ENCODE measurements at places on chromosomes 5 and 9.

DNA sequence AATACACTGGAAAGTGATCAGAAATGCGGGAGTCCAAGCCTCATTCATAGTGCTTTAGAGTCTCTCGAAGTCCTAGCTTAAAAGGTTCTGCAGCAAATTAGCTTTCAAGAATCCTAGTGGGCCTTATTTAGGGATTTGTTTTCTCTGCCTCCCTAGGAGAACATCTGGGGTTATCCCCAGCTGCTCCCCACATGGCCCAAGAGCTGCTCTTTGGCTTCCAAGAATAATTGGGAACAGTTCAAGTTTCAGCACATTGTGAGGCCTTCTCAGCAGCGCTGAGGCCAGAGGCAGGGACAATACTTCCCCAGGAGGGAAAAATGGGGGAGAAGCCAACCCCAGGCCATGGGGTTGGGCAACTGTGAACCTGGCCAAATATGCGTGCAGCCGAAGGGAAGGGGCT lies 108.7 kb downstream of the LIFR start:
- no peak for DNase-seq

DNA sequence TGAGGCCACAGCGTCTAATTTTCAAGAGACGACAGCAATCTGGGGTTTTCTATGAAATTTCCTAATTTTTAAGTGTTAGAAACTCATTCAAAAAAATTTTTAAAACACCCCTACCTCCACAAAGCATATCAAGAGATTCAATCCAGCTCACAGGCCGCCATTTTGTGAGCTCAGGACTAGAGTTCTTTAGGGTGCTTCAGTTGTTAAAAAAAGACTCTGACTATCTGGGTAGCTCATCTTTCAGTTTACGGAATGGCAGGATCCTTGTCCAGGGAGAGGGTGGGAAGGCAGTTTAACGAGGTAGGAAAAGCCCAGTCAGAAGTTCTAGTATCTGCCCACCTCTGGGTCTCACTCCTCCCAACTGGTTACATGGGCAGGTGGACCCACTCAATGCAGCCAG lies 43.1 kb downstream of the CAMK2A start:
- DNase-seq, result no peak

- DNase-seq, result no peak
These were observed 3.5 kb downstream of the RFESD start for GRCh38 chr5:95649842-95650620.

GRCh38 chr9:121299467-121300282 lies 31.7 kb downstream of the GSN start:
- no peak for DNase-seq

DNA sequence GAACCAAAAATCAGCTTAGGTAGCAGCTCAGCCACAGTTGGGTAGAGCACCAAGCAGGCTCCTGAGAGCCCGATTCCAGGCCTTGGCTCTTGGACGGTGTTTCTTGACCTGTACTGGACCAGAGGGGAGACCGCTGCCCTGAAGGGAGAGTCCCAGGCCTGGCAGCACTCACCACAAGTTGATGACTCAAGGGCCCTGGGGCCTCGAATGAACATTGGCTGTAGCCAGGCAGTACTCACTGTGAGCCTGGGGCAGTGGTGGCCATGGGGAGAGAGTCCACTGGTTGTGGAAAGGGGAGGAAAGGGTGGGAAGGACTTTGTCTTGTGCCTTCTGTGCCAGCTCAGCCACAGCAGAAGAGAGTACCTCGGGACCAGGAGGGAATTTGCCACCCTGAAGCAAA lies 166.1 kb downstream of the EDIL3 start:
- DNase-seq, result no peak

DNA sequence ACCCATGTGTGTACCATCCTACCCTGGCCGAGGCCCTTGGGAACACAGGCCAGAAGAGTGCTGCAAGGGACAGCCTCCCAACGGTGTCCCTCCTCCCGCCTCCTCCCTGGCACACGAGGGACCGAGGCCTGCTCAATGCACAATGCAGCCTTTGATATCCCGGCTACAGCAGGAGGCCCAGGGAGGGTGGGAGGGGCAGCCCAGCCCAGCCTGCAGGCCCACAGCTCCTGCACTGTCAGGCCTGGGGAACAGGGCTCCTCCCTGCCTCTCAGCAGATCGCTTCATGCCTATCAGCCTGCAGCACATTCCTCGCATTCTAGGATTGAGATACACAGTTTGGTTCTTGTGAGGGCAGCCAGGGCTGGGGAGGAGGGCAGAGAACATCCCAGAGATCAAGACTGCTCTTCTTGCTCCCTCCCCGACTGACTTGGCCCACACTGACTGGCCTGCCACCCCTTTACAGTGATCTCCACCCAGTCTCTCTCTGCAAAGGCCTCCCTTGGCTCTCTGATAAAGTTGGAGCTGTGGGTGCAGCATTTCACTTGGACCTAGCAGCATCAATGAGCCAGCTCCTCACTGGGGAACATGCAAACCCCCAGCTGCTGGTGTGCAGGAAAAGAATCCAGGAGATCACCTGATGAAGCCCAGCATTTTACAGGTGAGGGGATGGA lies at the start of gene SH3TC2:
Gene SH3TC2, minus strand, starts transcription at position 46 of the 671 bp plus-strand sequence. Its CDS starts 40 bp downstream, at position 6.
- no peak for DNase-seq

GRCh38 chr9:108259917-108260675 lies 595.7 kb downstream of the ACTL7B start:
- DNase-seq, result no peak

- no peak for DNase-seq
These were observed 58.4 kb upstream of the SH3GL2 start for GRCh38 chr9:17520268-17521064.

DNA sequence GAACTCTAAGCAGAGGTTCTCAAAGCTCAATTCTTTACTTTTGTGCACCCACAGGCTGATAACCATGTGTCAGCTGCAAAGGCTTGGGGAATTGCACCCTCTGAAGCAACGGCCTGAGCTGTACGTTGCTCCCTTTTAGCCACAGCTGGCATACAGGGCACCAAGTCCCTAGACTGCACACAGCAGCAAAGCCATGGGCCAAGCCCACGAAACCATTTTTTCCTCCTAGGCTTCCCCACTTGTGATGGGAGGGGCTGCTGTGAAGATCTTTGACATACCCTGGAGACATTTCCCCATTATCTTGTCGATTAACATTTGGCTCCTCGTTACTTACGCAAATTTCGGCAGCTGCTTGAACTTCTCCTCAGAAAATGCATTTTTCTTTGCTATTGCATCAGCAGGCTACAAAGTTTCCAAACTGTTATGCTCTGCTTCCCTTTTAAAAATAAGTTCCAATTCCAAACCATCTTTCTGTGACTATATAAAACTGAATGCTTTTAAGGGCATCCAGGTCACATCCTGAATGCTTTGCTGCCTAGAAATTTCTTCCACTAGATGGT lies 23.0 kb downstream of the KIAA0825 start:
- DNase-seq, result no peak

- no peak for DNase-seq
These were observed 99.8 kb upstream of the CACNA1B start for GRCh38 chr9:137777761-137778160.

DNA sequence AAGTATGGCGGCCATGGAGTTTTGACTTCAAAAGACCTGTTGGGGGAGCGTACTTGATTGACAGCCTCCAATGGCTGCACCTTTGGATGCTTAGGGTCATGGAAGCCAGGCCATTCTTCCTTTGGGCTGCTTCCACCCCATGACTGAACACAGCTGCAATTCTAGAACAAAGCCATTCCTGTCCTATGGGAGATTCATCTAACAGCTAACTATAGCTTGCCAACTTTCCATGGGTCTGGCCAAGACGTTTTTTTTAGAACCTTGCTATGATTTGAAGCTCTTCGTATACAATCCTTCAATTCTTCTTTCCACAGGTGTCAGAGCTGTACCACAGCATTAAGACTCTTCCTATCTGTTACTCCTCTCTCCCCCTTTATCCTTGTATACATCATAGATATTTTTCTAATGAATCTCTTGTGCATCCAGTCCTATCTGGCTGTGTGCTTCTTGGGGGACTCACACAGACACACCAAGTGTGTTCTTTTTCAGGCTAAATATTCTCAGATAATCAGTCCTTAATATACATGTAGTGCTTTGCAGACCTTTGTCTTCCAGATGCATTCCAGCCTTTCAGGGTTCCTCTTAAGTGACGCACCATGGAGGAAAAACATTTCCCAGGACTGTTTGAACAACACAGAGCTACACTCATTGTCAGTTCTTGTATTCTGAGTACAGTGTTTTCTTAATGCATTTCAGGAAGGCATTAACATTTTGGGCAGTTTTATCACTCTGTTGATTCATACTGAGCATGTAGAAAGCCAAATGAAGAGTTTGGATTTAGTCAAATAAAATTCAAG lies 198.9 kb downstream of the TAF11L14 start:
- DNase-seq, result no peak

- no peak for DNase-seq
These were observed 30.1 kb upstream of the SIL1 start for GRCh38 chr5:139228201-139228803.

GRCh38 chr5:161311146-161311708 lies 235.3 kb downstream of the GABRB2 start:
- no peak for DNase-seq

GRCh38 chr9:94005272-94005901 lies 50.2 kb upstream of the BARX1 start:
- no peak for DNase-seq

GRCh38 chr5:167317884-167318283 lies 973.6 kb upstream of the WWC1 start:
- DNase-seq, result no peak

DNA sequence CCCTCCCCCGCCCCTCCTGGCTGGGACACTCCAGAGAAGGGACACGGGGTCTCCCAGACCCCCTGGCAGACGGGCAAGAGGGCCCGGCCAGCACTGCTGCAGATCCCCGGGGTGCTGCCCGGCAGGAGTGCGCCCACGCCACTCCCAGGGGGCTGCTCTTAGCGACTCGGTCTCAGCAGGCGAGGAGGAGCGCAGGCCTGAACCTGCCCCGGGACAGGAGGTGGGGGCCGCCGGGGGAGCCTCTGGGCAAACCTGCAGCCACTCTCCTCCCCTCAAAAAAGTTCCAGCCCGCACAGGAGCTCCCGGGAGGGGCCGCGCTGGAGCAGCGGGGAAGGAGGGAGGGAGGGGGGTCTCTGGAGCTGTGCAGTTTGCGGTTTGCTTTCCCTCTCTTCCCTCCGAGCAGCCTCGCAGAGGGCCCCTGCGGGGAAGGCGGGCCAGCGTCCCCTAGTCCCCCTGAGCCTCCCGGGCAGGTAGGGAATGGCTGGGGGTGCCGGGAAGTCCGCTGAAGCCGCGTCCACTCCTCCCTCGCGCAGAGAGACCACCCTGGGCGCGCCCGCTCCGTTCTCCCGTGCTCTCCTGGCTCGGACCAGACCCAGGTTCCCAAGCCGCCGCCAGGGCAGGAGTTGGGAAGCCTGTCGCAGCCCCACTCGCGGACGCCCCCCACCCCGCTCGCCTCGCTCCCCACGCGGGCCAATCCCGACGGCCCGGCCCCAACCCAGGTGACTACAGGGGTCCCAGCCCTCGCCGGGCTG lies 44.2 kb downstream of the NACC2 start:
- no peak for DNase-seq

GRCh38 chr5:128574041-128574440 lies 36.0 kb upstream of the FBN2 start:
- DNase-seq, result no peak

DNA sequence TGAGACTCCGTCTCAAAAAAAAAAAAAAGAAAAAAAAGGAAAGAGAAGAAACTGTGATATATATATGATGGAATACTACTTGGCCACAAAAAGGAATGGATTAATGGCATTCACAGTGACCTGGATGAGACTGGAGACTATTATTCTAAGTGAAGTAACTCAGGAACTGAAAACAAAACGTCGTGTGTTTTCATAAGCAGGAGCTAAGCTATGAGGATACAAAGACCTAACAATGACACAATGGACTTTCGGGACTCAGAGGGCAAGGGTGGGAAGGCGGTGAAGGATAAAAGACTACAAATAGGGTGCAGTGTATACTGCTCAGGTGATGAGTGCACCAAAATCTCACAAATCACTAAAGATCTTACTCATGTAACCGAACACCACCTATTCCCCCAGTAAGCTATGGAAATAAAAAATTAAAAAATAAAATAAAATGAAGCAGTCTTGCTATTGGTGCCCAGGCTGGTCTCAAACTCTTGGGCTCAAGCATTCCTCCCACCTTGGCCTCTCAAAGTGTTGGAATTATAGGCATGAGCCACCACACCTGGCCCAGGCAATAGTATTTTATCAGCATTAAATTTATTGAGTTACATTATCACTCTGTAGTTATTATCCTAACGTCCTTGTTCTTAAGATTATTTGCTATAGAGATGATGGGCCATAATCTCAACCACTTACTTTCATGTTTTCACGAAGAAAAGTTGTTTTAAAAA lies 71.5 kb upstream of the GPBP1 start:
- DNase-seq, result no peak

DNA sequence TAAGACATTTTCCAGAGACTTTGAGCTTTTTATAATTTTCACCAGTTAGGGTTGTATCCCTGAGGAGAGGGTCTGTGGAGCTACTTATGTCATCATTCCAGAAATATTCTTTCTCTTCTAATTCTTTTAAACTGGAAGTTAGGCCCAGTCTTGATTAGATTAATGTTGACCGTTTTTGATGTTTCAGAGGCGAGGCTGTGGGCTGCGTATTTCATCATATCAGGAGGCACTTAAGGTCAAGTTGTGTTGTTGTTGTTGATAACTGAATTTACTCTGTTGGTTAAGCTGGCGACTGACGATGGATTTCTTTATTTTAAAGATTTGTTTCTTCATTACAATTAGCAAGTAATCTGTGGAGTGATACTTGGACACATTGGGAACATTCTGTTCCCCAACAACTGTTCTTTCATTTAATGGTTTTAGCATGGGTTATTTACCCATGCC lies 20.1 kb downstream of the IPO11 start:
- no peak for DNase-seq

GRCh38 chr5:141961466-141961865 lies 3.5 kb upstream of the PCDH12 start:
- DNase-seq, result no peak

- no peak for DNase-seq
These were observed 99.3 kb downstream of the ANXA2R start for GRCh38 chr5:42940853-42941252.

- DNase-seq, result no peak
These were observed 286.1 kb downstream of the IRX2 start for GRCh38 chr5:2465383-2465782.

DNA sequence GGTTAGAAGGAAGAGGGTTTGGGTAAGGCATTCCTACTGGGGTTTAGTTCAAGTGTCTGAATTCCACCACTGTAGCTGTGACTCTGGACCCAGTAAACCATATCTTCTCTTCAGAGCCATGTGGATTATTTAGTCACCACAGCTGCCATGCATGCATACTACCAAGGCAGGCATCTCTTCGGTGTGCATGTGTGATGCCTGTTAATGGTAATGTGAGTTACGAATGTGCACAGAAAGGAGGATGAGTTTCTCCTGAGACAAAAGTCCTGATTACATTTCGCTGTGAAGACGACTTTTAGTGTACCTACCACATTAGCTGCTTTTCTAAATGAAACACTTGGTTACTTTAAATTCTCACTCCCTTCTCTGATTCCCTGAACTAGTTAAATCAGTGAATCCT lies 9.3 kb downstream of the PBX3 start:
- DNase-seq, result no peak

DNA sequence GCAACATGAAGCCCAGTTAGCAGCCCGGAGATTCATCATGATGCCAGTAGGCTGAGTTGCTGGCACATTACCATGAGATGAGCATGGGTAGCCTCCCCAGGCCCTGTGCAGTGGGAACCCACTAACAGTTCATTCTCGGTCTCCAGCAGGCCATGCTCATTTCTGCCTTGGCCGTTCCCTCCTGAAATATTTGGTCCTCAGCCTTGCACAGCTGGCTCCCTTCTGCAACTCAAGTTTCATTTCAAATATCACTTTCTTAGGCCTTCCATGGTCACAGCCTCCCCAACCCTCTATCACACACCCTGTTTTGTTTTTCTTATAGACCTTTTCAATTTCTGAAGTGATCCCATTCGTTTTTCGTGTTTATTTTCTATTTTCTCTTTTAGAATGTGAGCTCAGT lies 125.4 kb upstream of the VLDLR start:
- no peak for DNase-seq

All from left forelimb (tissue), 1 donor.